Right ventricle myocardium superior (tissue), 1 donor: ENCODE measurements at places on chromosomes 16 and 17. TPM values are rescaled to one million over a fixed set of nuclear protein-coding genes. Genes with fewer than 3 reads are reported as not detected.
A peak's percentile ranks its signal among the peaks of the same experiment; 100 is the strongest.

The TEKT1 gene
- not detected for total RNA-seq

- DNase-seq, result no peak
Observed at GRCh38 chr17:8818654-8819330, 19.6 kb upstream of the MFSD6L start.

- DNase-seq, result no peak
Observed at GRCh38 chr16:73095885-73096421, 48.0 kb upstream of the ZFHX3 start.

DNA sequence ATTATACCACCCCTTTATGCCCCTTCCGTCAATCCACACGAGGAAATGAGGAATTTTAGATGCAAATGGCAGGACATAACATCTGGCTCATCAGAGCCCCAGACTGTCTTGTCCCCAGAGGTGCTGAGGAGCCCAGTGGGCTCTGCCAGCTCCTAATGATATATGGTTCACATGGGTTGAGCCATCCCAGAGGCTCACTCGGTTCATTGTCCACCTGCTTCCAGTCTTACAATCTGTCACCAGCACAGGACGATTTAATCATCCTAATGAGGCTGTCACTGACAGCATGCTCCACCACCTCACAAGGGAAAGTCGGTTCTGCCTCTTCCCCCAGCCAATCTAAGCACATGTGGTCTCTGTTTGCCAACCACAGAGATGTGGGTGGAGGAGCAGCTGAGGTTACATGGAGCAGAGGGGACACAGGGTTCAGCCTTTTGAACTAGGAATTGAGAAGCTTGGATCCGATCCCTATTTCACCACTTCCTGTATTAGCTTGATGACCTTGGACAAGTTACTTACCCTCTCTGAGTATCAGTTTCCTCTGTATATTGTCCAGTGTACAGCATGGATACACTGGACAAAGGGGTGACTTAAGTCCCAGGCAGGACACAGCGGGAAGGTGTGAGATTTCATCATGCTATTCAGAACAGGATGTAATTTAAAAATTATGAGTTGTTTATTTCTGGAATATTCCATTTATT is 27.0 kb upstream of the DHX8 start:
- peak; percentile 48 for DNase-seq

DNA sequence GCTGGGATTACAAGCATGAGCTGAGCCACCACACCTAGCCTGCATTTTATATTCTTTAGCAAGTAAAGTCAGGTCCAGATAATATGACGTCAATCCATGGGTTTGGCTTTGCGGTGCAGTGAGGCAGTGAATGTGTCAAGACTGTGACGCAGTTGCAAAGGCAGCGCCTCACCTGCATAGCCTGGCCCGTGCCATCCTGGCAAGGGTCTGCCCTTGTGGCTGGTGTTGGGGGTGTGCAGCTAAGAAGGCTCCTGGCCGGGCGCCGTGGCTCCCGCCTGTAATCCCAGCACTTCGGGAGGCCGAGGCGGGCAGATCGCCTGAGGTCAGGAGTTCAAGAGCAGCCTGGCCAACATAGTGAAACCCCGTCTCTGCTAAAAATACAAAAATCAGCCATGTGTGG is 7.0 kb downstream of the PDF start:
- no peak for DNase-seq

The FNDC8 gene
- total RNA-seq, result not detected

DNA sequence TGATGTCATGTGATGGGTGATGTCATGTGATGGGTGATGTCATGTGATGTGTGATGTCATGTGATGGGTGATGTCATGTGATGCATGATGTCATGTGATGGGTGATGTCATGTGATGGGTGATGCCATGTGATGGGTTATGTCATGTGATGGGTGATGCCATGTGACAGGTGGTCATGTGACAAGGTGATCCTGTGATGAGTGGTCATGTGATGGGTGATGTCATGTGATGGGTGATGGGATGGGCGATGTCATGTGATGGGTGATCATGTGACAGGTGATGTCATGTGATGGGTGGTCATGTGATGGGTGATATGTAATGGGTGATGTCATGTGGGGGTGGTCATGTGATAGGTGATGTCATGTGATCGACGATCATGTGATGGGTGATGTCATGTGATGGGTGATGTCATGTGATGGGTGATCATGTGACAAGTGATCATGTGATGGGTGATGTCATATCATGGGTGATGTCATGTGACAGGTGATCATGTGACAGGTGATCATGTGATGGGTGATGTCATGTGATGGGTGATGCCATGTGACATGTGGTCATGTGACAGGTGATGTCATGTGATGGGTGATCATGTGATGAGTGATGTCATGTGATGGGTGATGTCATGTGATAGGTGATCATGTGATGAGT is 17.2 kb downstream of the CD300LB start:
- no peak for DNase-seq

The HS3ST2 gene
- total RNA-seq, result 0.19 TPM

GRCh38 chr16:27374804-27375425 is 27.1 kb upstream of the IL21R start:
- DNase-seq, result peak; percentile 71
